CD4-positive, alpha-beta T cell (primary cell): ENCODE measurements at places on chromosomes 7 and 10. TPM values are rescaled to one million over a fixed set of nuclear protein-coding genes. Genes with fewer than 3 reads are reported as not detected.

HOXA5 gene
- total RNA-seq: not detected

VPS37D gene
- total RNA-seq: 0.81 TPM

CNNM1 gene
- 0.17 TPM for total RNA-seq

RGR gene
- not detected for total RNA-seq

ASB10 gene
- not detected for total RNA-seq

TAS2R4 gene
- 0.17 TPM for total RNA-seq

SFTPA2 gene
- not detected for total RNA-seq

WNT8B gene
- total RNA-seq: not detected

ACSM6 gene
- not detected for total RNA-seq

TMEM139 gene
- 0.27 TPM for total RNA-seq

GJD4 gene
- not detected for total RNA-seq

NKX6-2 gene
- total RNA-seq: not detected

ETV1 gene
- not detected for total RNA-seq

CAMK2B gene
- not detected for total RNA-seq

PNLIPRP3 gene
- total RNA-seq: not detected

NEURL1 gene
- 0.85 TPM for total RNA-seq

AKR1D1 gene
- not detected for total RNA-seq

DBF4 gene
- total RNA-seq: 58.1 TPM

C10orf62 gene
- not detected for total RNA-seq

TAS2R41 gene
- 0.73 TPM for total RNA-seq

STRIP2 gene
- 0.11 TPM for total RNA-seq

UPK3BL2 gene
- total RNA-seq: 122 TPM

BEND7 gene
- total RNA-seq: not detected

HYAL4 gene
- total RNA-seq: 0.14 TPM

TPK1 gene
- 17.1 TPM for total RNA-seq

BTBD16 gene
- not detected for total RNA-seq

GPRIN2 gene
- not detected for total RNA-seq

PRSS1 gene
- total RNA-seq: not detected

INSYN2A gene
- not detected for total RNA-seq

CFAP70 gene
- 2.6 TPM for total RNA-seq

GRM8 gene
- not detected for total RNA-seq
